ENCODE measurements at places on chromosomes 7 and 10.

DNA sequence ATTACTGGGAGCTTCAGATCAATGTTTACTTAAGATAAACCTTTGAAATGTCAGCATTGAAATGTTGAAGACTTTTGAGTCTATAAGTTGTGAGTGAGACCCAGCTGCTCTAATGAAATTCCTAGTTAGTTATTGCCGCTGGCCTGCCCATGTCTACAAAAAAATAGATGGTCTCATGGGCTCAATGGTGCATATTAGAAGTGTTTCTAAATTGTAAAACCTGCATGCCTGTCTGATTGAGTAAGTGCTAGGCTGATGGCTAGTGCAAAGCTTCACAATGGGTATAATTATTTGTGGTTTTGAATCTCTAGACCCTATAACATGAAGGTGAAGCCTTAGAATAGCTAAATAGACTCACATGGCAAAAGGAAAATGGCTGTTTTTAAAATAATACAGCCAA lies 234.5 kb downstream of the SORCS3 start:
- DNase-seq: no peak

DNA sequence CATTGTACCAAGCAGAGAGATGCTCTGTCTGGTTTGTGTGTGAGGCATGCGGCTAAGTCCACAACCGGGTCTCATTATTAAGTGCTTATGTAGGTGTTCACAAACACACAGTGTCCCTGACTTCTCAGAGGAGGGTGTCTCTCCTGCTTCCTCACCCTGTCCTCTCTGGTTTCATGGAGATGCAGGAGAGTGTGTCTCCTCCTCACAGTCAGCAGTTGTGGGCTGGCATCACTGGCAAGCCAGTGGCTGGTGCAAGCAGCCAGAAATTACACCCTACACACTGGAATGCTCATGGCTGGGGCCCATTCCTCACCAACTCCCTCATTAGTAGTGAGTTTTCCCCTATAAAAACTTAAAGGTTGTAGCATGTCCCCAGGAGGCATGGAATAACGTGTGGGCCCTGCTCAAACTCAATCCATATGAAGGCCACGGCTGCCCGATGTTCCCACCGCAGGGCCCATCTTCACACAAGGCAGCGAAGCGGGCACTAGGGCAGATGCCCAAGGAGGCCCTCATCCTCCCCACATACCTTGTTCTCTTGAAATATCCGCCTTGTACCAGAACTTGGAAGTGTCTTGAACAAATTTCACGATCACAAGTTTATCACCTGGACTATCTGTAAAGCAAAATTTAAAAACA lies 280.1 kb downstream of the TNS3 start:
- no peak for DNase-seq

- DNase-seq: no peak
Measured at GRCh38 chr10:17412323-17412722, 42.1 kb downstream of the ST8SIA6 start.

GRCh38 chr10:122567056-122567660 lies 6.6 kb downstream of the DMBT1 start:
- no peak for DNase-seq

GRCh38 chr10:82409671-82410070 lies 534.7 kb downstream of the NRG3 start:
- DNase-seq: no peak

DNA sequence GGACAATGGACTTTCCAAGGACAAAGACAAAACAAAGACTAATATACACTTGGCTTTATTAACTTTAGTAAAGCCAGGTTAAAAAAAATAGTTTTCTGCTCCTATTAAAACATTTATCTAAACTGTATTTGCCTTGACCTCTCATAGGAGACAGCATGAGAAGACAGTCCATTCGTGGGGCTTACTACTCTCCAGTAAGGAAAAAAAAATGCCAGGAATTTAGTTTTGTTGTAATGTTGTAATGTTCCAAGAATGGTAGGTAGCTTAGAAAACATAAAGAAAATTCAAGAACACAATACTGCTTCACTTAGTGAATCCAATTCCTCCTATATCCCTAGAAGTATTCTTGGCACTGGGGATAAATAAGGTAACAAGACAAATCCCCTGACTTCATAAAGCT lies 81.7 kb downstream of the KMT2C start:
- DNase-seq: no peak

DNA sequence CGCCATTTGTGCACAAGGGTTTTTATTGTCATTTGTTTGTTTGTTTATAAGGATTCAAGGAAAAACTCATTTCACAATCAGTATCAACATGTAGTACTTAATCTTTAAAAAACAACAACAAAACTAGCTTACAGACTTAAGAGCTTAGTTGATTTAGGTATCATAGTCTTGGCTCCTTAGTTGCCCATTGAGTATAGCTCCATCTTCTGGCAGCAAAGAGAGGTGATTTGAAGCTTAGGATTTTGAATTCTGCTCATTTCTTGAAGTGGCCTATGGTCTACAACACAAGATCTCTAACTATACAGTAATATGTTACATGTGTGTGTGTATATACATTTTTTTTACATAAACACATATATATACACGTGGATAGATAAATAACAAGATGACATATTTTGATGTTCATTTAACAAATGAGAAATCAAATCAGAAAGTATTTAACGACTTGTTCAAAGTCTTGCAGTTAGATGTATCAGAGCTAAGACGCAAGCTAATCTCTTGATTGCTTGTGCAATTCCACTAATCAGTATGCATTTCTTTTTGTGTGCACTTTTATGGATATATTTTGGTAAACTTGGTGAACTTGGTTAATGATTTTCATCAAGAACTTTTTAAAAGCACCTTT lies 307.3 kb downstream of the CAMK1D start:
- DNase-seq: no peak

- DNase-seq: no peak
Measured at GRCh38 chr10:29702273-29703164, 67.7 kb upstream of the SVIL start.

GRCh38 chr7:71313553-71313952 lies 181.6 kb downstream of the GALNT17 start:
- DNase-seq: no peak

DNA sequence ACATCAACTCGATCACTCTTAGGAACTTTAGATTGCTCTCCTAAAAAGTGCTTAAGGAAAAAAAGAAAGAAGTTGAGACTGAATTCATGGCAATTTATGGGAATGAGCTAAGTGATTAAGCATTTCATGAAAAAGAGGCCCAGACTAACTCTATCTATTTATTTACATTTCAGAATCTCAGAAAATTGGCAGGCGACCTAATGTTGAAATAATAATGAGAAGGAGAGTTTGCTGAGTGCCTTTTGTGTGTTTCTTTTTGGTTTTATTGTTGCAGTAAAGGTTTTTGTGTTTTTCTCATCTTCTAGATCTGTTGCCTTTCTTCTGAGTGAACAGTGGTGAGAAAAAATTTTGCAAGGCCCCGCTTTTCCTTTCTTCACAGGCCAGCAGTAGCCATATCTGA lies 3.8 kb downstream of the GRK5 start:
- DNase-seq: no peak

DNA sequence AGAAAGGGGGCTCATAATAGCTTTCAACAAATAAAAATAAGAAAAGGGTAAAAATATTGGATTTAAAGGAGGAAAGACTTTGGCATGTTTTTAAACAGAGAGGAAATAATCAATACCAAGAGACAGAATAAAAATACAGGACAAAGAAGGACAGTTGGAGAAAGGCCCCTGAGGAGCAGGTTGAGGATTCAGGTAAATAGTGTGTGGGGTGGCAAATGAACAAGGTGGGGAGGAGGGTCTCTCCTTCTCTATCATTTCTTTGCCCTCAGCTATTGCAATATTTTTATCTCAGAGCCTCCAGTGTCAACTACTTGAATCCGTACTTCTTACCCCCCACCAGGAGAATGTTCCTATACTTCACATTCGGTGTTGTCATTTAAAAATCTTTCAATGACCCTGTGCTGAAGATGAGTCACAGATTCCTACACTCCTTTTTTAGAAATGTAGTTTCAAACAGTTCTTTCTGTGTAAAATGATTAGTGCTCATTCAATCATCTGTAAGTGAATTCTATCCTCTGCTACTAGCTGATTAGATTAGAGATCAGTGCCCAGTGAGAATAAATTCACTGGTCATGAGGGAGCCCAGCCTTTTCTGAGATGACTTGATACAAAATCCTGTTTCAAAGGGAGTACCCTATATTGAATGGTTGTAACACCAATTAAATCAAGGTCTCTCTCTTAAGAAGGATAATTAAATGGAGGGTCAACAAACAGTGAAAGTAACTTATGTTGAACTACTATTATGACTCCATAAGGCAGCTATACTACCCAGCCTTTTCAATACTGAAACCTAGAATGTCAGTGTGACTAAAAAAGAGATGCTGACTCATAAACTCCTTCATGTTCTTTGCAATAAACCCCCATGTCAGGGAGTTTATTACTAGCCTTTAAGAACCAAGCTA lies 50.4 kb upstream of the WNT16 start:
- DNase-seq: no peak

- DNase-seq: no peak
Measured at GRCh38 chr10:1589257-1589656, 148.1 kb downstream of the ADARB2 start.
